ENCODE measurements at places on chromosomes 6 and 20.

- DNase-seq = no peak
Measured at GRCh38 chr6:89985751-89986493, 91.7 kb downstream of the GJA10 start.

DNA sequence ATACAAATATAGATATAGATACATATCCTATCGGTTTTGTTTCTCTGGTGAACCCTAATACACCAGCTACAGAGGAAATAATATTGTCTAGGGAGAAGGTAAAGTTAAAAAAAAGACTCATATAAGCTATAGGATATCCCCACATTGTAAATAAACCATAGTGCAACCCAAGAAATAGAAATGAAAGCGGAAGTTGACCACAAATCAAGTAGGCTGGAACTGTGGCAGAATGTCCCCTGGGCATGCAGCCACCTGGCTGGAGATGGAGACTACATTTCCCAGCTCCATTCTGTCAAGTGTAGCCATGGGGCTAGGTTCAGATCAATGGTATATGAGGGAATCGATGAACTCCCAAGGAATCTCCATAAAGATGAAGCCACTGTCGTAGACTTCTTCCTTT lies 70.1 kb upstream of the RPS6KA2 start:
- no peak for DNase-seq

GRCh38 chr20:62776692-62777527 lies 19.4 kb upstream of the MRGBP start:
- no peak for DNase-seq

DNA sequence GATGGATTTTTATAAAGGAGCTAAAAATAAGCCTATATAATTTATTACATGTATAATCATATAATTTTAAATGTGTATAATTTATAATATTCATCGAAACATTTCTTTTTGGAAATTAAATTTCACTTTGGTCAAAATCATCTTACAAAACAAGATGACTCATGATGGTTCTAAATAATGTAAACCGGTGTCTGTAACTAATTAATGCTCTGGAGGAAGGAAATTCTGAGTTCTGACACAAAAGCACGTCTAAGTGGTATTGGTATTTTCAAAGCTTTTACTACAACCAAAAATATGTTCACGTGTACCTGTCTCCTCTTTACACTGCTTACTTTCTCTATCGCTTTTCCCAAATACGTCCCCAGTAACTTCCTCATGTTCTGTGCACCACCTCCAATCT lies 134.1 kb downstream of the MTHFD1L start:
- no peak for DNase-seq

GRCh38 chr20:30505566-30505965 lies 751.9 kb upstream of the DEFB115 start:
- DNase-seq = no peak

GRCh38 chr6:81241126-81242041 lies 511.1 kb downstream of the TENT5A start:
- DNase-seq = no peak

Measured in Panc1 (cell line).